ENCODE measurements at places on chromosomes 2 and 18.

GRCh38 chr2:229178117-229178516 lies 93.0 kb downstream of the PID1 start:
- no peak for DNase-seq

DNA sequence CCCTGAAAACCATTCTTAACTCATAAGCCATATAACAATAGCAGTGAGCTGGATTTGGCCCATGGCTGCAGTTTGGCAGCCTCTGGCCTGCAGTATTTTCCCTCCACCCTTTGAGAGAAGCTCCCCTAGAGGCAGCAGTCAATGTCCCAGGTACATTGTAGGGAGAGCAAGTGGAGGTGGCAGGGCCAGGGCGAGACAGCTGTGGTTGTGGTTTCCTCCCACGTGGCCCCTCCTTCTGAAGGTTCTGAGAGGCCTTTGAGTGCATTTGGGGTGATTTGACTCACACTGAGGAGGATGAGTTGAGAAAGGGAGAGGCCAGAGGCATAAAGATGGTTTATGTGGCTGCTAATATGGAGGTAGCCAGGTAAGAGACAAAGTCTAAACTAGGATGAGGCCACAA lies 45.5 kb upstream of the LDAH start:
- DNase-seq: no peak

- no peak for DNase-seq
Measured at GRCh38 chr2:175575346-175576258, 394.1 kb upstream of the ATP5MC3 start.

DNA sequence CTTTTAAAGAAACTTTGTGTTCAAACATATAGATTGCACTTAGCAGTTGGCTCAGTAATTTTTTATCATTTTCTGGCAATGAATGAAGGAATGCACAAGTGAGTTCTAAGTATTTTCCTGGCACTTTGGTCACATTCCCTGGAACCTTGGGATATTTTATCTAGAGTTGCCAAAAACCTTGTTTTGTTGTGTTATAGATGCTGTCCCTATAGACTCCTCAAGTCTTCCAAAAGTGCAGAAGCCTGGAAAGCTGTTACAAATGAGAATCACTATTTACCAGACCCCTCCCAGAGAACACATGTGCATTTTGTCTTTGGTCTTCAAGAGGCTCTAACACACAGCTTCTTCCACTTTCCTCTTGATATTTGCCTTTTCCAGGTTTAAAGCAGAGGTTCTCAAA lies 108.3 kb downstream of the RND3 start:
- DNase-seq: no peak

DNA sequence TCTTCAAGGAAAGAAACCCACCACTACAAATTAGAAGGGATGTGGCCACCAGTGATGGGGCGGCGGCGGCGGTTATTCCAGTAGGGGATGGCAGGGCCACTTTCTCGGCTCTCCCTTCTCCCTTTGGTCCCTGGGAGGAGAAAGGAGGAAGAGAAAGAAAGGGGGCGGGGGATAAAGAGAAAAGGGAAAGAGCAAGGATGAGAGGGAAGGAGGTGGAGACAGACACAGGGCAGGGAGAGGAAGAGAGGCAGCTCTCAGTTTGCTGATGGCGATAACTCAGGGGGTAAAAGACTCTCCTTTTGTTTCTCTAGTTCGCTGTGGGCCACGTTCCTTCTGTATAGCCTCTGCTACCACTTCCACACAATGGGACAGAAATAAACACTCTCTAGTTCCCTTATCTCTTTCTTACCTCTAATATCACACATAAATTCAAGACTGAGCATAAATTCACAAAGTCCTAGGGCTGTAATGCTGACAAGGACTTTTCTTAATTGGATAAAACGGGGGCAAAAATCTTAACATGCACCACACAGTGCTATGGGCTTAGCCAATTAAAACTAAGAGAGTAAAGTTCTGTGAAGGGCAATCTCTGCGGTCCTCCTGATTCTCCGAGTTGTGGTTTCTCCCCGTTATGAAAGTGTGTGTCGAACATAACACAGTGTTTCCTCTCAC lies 14.6 kb downstream of the SFT2D3 start:
- no peak for DNase-seq

GRCh38 chr2:151264157-151264825 lies 2.6 kb upstream of the RBM43 start:
- no peak for DNase-seq

DNA sequence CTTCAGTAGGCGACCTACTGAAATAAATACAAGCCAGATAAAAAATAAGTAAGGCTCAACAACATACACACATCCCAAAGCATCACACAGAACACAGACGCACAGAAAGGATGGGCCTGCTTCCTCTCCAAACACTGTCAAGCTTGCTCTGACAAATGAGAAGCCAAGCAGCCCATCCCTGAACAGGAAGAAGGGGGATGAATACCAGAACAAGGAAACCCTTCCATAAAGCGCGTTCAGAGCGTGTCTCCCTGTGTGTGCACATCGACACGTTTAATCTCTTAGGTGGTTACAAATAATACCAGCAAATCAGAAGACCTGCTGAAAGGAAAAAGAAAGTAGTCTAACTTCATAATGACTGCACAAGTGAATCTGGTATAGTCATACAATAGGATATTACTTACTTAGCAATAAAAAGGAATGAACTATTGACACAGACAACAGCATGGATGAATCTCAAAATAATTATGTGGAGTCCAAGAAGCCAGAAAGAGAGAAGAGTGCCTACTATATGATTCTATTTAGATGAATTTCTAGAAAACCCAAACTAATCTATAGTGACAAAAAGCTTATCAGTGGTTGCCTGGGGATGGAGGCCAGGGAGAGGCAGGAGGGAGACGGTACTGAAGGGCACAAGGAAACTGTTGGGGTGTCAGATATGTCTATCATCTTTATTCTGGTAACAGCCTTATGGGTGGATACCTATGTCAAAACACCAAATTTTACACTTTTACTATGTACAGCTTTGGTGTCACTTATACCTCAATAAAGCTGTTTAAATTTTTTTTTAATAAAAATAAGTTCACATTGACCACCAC lies 26.8 kb downstream of the MBOAT2 start:
- DNase-seq: no peak

- DNase-seq: no peak
Measured at GRCh38 chr2:176121190-176122051, 1.1 kb upstream of the HOXD9 start.

DNA sequence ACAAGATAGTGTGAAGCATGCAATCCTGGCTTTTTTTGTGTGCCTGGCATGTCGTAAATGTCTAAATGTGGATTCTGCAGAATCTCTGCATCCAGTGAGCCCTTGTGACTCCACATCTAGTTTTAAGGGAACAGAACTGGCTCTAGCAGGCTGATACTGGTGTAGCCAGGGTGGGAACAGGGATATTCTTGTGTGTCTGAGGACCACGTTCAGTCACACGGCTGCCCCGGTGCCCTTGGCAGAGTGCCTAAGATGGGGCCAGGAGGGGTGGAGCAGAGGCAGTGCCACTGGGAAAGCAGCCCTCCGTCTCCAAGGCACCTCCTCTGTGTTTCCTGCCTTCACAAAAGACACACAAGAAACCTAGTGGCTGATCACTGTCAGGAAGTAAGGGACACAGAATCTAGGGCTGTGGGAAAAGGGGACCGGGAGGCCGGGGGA lies 91.5 kb upstream of the PARD3B start:
- DNase-seq: no peak

DNA sequence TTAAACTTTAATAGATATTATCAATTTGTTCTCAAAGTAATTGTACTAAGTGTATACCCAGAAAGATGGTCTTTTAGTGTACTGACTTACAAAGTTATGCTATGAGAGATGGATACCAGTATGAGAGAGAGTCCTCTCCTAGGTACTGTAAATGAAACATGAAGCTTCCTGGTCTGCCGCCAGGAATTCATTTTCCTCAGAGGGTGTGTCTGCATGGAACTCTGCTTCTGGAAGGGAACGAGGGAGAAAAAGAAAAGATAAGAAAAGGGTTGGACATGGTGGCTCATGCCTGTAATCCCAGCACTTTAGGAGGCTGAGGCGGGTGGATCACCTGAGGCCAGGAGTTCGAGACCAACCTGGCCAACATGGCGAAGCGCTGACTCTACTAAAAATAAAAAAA lies 2.2 kb upstream of the SSB start:
- DNase-seq: no peak

- DNase-seq: no peak
Measured at GRCh38 chr2:148987286-148987685, 51.2 kb upstream of the LYPD6B start.

GRCh38 chr2:96085541-96086355 lies 30.6 kb downstream of the ADRA2B start:
- DNase-seq: no peak

DNA sequence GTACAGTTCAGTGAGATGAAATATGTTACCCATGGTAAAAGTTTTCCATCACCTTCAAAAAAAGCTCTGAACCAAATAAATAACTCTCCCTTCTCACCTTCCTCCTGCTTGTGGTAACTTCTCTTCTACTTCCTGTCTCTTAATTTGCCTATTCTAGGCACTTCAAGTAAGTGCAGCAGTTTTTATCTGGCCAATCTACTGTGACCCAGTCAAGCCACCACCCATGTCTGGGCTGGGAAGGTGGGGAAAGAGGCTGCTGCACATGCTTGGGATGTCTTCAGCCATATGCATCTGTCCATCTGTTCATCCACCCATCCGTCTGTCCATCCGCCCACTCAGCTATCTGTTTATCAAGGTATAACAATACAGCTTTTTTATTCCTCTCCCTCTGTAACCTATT lies 31.6 kb downstream of the ZNF532 start:
- DNase-seq: no peak

DNA sequence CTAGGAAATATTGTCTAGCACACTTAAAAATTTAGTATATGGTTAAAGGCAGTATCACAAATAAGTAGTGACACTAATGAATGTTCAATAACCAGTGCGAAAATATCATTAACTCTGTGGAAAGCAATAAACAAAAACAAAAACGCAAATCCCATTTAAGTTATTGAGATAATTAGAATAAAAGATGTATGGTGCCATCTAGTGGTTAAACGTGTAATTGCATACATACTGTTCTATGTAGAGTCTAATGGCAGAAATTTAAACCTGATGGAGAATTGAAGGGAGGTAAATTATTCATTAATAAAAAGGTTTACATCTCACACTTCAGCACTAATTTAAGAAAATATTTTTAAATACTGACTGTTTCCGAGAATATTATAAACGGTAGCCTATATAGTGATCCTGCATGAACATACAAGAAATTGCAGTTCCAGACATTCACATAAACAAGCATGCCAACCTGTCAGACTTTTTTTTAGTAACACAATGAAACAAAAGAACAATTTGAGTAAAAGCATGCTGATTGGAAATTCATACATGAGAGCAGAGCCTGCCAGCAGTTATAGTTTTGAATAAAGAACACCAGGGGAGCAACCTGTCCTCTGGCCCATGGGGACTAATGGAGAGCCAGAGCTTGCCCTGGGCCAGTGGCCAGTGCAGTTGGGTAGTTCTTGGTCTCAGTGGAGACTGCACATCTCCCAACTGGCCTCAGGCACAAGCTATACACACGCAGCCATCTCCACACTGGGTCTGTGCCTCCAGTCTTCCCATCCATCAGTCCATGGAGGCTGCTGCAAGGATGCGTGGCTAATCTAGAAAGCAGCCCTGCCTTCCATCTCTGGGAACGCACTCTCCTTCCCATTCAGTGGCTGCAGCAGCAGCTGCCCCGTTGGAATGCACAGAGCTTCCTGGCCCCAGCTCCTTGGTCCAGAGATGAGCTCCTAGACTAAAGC lies 28.0 kb downstream of the GCG start:
- no peak for DNase-seq

DNA sequence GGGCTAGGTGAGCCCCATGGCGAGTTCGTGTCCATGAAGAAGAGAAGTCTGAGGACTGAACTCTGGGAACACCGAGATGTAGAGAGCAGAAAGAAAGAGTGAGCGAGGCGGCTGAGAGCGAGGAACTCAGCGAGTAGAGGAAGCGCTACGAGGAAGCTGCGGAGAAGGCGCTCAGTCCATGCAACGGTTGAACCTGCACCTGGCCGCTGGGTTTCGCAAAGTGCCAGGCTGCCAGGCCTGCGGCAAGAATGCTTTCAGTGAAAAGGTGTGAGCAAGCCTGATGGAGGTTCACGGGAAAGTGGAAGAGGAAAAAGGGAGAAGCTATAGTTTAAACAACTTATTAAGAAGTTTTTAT lies 251.0 kb upstream of the TMEM200C start:
- no peak for DNase-seq

GRCh38 chr18:61203151-61203550 lies 130.1 kb upstream of the CDH20 start:
- no peak for DNase-seq

- DNase-seq: no peak
Measured at GRCh38 chr2:109129356-109129920, 433 bp downstream of the SH3RF3 start.

DNA sequence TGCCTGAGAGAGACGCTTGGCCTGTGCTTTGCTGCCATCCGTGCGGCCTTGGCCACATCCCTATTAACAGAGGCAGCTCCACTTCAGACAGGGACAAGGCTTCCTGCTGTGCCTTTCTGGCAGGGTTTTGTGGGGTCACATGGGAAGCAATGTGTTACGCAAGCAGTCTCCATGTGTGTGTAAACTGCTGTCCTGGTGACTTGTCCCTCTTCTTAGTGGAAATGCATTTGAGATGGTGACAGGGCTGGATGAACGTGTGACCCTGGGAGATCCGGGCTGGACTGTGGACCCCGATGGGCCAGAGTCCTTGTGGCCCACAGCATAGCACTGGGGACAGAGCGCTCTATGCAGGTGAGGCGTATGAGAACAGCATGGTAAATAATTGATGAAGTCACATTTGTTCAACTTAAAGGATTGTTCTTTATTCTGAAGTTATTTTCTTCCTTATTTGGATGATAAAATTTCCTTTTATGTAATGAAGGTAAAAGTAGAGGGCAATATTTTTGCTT lies 23.2 kb downstream of the ASB1 start:
- no peak for DNase-seq

- no peak for DNase-seq
Measured at GRCh38 chr2:216306868-216307267, 65.4 kb downstream of the MARCHF4 start.

DNA sequence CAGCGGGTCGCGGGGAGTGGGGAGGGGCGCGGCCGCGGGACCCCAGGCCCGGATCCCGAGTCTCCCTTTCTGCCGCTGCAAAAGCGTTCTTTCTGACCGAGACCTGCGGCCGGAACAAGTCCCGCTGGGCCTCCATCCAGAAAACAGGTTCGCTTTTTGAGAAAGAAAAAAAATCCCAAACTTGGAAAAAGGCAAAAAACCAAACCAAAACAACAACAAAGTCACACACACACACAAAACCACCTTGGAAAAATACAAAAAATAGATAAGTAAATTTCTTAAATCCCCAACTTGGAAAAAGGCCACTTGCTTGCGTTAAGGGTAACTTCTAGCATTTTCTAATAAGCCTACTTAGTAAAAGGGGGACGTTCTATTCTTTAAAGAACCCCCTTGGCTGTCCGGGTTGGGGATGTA lies 250 bp upstream of the CHST10 start:
- no peak for DNase-seq

DNA sequence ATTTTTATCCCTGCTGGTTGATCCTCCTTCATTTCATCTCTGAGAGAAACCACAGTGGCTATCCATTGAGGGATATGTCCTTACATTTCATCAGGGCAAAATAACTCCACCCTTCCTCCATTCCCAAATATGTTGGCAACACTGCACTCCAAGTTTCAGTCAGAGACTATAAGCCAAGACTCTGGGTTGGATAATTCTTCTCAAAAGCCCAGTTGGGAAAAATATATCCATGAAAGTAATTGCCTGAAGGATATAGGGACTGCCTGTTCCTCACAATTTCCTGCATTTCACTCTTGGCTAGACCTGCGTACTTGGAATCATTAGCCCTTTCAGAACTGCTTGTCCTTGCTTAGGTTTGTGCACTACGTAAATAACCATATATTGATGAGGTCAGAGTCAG lies 27.9 kb upstream of the EPB41L3 start:
- DNase-seq: no peak
